ENCODE measurements at places on chromosomes 2 and 18.

- no peak for DNase-seq
Measured at GRCh38 chr2:9069543-9069942, 66.1 kb upstream of the MBOAT2 start.

GRCh38 chr2:15630978-15631719 is 39.5 kb downstream of the DDX1 start:
- DNase-seq, result no peak

DNA sequence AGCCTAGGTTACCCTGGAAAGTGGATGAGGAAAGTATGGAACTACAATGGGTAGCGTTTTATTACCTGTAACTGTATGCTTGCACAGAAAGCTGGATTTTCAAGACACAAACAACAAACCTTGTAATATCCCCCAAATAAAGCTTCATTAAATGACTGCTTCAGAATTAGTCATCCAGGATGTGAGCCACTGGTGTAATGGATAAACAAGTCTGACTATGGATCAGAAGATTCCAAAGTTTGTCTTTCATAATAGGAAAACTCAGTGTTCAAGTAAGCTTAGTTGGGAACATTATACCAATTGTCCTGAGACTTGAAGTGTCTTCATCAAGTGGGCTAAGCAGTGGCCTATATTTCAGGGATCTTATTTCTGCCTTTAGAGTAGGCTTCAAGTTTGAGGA is 518.8 kb downstream of the LRP1B start:
- DNase-seq, result no peak

- no peak for DNase-seq
Measured at GRCh38 chr2:202423139-202423538, 47.0 kb downstream of the BMPR2 start.

DNA sequence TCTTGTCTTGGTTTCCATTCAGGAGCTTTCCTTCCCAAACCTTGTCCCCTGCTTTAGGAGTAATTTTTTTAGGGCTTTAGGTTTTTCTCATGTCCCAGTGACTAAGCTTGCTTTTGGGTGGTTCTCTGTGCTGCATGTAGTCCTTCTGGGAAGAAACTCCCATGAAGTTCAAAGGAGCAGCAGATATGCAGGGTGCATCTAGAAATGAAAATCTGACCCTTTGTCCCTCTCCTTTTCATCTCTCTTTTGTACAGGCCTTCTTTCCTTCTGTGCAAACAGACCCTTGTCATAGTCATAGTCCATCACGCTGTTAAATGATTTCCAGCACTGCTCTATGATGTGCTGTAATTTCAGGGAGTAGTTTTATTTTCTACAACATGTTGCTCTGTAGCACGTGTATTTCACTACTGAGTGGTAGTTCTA is 20.4 kb downstream of the FMNL2 start:
- no peak for DNase-seq

- DNase-seq, result no peak
Measured at GRCh38 chr18:10235661-10235952, 218.8 kb upstream of the APCDD1 start.

Data from NCI-H1436 (cell line).